Ammon's horn (tissue), 1 donor: ENCODE measurements at places on chromosomes 6 and 20.
A peak's percentile ranks its signal among the peaks of the same experiment; 100 is the strongest.

DNA sequence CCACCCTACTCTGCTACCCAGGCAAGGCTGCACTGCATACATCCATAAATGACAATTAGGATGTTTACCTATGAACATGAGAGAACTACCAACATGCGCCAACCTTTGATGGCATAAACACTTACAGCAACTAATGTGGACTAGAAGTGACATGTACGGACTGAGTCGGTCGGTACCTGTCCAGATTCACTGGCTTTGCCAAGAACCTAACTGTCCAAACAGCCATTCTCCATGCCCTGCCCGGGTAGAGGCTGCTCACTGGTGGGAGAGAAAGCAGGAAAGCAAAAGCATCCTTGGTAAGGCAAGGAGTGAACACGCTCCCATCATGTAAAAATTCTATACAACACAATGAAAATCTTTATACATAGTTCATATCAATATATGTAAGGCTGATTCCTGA lies 30.0 kb downstream of the SYNDIG1 start:
- DNase-seq, result no peak

- no peak for DNase-seq
Measured at GRCh38 chr6:29355603-29356002, 13.1 kb downstream of the OR5V1 start.

DNA sequence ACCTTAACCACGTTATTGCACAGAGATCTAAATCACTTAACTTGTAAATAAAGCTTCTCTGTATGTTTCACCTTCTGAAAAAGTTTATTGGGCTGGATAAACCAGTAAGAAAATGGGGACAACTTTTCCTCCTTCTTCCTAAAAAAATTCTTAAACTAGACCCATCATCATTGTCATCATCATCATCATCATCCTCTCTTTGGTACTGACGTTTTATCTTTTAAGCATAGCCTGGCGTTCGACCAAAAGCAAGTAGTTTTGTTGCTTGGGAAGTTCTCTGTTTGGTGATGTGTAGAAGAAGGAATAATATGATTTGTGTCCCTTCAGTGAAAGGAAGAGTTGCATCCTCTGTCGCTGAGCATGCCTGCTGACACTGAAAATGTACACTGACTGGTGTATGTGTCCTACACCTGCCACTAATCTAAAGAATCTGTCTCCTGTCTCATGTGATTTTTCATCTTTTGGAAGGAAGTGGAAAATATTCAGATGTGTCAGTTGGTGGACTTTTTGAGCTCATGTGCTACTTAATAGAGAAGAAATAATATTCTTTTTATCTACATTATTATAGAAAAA lies 2.5 kb downstream of the CLVS2 start:
- no peak for DNase-seq

GRCh38 chr20:60540591-60540990 lies 582.4 kb downstream of the CDH26 start:
- no peak for DNase-seq

DNA sequence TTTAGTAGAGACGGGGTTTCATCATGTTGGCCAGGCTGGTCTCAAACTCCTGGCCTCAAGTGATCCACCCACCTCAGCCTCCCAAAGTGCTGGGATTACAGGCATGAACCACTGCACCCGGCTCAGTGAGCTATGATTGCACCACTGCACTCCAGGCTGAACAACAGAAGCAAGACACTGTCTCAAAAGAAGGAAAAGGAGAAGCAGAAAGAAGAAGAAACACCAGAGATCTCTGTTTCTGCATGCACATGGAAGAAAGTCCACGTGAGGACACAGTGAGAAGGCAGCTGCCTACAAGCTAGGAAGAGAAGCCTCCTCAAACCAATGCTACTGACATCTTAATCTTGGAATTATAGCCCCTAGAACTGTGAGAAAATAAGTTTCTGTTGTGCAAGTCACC lies 16.0 kb downstream of the ECT2L start:
- DNase-seq, result peak; percentile 22

- DNase-seq, result no peak
Measured at GRCh38 chr6:115668211-115668610, 392.5 kb downstream of the FRK start.

- DNase-seq, result no peak
Measured at GRCh38 chr6:139588734-139589593, 214.5 kb upstream of the CITED2 start.

- no peak for DNase-seq
Measured at GRCh38 chr6:158039178-158039557, 57.5 kb downstream of the SYNJ2 start.

DNA sequence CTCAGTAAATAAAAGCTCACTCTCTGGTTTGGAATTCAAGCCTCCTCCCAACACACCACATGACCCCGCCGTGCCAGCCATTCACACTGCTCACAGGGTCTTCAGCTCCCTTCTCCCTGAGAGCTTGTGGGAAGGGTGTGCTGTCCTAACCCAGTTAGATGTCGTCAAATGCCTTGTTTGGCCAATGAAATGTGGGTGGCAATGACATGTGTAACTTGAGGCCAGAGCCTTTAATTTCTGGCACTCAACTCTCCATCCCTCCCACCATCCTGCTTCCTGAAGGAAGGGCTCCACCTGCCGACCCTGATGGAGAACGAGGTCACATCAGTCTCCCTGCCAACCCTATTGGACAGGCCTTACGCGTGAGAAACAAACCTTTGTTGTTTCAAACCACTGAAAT lies 224.5 kb upstream of the AGPAT4 start:
- no peak for DNase-seq

GRCh38 chr6:148800536-148800935 lies 53.7 kb downstream of the UST start:
- no peak for DNase-seq

DNA sequence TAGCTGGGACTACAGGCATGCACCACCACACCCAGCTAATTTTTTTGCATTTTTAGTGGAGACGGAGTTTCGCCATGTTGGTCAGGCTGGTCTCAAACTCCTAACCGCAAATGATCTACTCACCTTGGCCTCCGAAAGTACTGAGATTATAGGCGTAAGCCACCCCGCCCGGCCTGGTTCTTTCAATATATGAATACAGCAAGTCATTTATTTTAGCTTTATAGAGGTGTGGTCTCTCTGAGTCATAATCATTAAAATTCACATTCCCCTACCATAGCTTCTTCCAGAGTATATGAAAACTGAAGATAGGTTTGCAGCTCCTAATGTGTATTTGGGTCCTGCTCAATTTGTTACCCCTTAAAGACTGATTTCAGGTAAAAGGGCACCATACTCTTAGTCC lies 88.5 kb upstream of the FAM8A1 start:
- no peak for DNase-seq

GRCh38 chr6:26452631-26453235 lies 5.0 kb upstream of the BTN2A1 start:
- DNase-seq, result no peak

GRCh38 chr6:30748851-30749540 lies 4.6 kb upstream of the IER3 start:
- no peak for DNase-seq

DNA sequence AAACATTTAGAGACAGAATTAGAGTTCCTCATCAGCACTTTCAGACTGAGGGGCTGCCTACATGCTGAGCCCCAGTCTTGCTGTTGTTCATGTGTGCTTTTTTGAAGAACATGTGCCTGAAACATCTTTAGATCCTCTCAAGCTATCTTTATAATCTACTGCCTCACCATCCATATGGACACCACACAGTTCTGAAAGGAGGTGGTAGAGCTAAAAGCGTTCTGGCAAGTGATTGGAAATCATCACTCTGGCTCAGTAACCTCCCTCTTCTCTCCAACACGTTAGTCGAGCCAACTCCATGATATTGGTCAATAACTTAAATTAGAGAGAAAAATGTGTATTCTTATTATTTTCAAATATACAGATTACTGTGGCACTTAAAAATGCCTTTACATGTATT lies 40.6 kb downstream of the CLVS2 start:
- peak; percentile 21 for DNase-seq

- no peak for DNase-seq
Measured at GRCh38 chr20:4794846-4795245, 73.1 kb downstream of the PRND start.

GRCh38 chr6:46323966-46324622 lies 153.3 kb upstream of the ENPP5 start:
- no peak for DNase-seq

DNA sequence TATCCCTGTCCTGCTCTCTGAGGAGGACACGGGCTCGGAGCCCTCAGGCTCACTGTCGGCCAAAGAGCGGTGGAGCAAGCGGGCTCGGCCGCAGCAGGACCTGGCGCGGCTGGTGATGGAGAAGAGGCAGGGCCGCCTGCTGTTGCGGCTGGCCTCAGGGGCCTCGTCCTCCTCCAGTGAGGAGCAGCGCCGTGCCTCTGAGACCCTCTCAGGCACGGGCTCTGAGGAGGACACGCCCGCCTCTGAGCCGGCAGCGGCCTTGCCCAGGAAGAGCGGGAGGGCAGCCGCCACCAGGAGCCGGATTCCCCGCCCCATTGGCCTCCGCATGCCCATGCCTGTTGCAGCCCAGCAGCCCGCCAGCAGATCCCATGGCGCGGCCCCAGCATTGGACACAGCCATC lies 14.2 kb upstream of the SLC22A7 start:
- DNase-seq, result no peak

DNA sequence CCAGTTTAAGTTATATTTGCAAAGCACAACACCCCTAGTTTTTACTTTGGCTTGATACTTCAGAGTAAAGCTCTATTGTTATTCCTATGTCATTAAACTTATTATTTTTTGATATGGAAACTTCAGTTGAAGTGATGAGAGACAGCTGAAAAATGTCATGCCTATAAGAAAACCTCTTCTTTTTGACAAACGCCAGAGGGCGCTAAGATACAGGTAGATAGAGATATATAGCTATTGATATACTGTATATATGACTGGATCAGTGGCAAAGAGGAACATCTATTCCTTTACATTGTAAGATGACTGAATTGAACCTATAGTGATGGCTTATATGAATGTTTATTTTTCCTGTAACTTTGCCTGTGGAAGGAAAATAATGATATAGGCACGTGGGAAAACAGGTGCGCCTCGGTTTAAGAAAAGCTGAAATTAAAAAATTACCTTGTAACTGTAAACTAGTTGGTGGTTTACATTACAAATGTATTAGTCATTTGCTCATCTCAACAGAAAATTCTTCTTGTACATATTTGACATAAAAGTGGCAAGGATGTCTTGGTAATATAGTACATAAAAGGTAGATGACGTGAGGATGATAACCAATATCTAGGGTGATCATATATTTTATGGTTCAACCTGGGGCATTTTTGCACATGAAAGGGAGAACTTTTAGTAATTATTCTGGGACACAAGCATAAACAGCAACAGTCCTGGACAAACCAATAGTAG lies 74.1 kb downstream of the LAMA4 start:
- DNase-seq, result peak; percentile 91

DNA sequence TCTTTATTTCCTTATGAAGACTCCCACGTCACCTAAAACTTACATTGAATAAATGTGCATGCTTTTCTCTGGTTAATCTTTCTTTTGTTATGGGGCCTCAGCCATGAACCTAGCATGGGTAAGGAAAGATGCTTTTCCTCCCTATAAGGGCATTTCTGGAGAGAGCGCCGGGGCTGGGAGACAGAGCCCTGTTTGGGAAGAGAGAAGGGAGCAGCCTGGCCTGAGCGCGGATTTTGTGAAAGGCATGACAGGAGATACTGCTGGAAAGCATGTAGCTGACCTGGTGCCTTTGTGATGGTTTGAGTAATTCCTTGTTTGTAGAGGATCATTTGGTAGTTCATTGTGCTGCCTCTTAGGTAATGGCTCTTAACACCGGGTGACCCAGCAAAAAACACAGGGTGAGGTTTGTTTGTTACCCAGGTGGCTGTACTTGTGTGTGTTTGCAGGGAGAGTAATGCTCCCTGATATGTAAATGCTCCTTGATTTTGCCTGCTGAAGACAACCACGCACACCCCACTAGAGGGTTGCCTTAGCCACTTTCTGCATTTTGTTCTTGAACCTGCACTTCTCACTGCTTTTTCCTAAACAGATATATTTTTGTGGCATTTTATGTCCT lies 59.2 kb downstream of the ANKRD6 start:
- DNase-seq, result no peak

- DNase-seq, result no peak
Measured at GRCh38 chr6:96624957-96625356, 62.0 kb downstream of the FHL5 start.

DNA sequence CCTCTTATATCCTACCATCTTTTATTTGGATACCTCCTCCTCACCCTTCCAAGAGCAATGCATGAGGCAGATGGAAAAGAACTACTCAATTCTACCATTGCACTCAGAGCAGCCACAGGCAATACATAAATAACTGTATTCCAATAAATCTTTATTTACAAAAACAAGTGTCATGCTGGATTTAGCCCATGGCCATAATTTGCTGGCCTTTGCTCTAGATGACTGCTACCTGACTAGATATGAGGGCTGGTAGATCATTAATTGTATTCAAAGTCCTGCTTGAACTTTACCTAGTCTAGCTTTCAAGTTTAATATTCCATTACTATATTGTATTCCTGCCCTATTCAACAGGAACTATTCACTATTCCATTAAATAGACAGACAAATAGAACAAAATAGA lies 37.1 kb downstream of the AFG1L start:
- DNase-seq, result no peak

GRCh38 chr20:10490257-10490656 lies 55.2 kb downstream of the SLX4IP start:
- DNase-seq, result no peak

GRCh38 chr6:96468681-96469224 lies 52.9 kb upstream of the UFL1 start:
- DNase-seq, result peak; percentile 18

- no peak for DNase-seq
Measured at GRCh38 chr6:123945386-123945785, 141.7 kb downstream of the NKAIN2 start.

- no peak for DNase-seq
Measured at GRCh38 chr20:32236819-32237218, 29.1 kb downstream of the POFUT1 start.

DNA sequence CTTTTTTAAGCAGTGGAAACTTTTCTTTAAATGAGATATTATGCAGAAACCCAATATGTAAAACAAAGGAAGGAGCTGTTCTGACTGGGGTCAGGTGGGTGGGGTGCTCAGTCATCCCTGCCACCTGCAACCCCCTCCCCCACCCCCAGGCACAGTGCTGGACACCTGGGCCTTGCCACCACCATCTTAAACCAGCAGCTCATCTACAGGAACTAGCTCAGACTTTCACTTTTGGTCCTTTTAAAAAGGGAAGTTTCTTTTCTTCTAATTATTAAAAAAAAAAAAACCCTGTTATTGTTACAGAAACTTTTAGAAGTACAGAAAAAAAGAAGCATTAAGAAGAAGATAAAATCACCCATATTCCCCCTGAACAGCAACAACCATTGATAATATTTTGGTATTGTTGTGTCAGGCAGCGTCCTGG lies 37.1 kb downstream of the PPP1R16B start:
- DNase-seq, result no peak

- DNase-seq, result no peak
Measured at GRCh38 chr6:138736640-138737039, 36.9 kb upstream of the CCDC28A start.

GRCh38 chr20:32252189-32252588 lies 25.3 kb upstream of the KIF3B start:
- no peak for DNase-seq

- peak; percentile 89 for DNase-seq
Measured at GRCh38 chr20:327186-328026, 2.1 kb downstream of the SOX12 start.

- no peak for DNase-seq
Measured at GRCh38 chr6:128414943-128415342, 105.5 kb downstream of the PTPRK start.
